ENCODE measurements at places on chromosomes 2 and 18.

- DNase-seq = no peak
These were observed 194.9 kb upstream of the TNP1 start for GRCh38 chr2:217054791-217055190.

DNA sequence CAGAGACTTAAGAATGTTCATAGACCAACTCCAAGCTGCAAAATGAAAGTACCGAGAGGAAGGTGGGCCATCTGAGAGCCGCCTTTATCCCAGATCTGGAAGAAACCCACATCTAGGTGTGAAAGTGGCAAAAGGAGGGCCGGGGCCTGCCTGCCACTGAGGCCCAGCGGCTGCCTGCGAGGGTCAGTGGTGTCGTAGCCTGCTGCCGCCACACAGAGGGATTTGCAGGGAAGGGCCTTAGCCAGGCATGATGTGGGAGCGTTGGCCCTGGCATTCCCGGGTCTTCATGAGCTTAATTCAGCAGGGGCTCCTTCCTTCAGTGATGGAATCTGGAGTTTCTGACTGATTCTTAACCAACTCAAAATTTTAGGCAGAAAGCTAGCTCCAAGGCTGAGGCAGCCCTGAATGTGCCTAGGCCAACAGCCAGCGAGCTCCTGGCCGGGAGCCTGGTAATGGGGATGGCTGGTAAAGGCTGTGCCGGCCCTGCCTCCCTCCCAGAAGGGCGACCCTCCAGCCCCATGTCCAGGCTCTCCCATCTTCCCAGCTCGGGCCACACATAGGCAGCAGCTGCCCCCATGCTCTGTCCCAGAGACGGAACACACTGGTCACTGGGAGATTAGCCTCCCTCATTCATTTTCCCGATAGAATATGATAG is 230.1 kb downstream of the AGAP1 start:
- no peak for DNase-seq

- DNase-seq = no peak
These were observed 33.4 kb downstream of the USP14 start for GRCh38 chr18:191725-192124.

GRCh38 chr2:171794918-171795317 is 99.1 kb downstream of the SLC25A12 start:
- DNase-seq = no peak

DNA sequence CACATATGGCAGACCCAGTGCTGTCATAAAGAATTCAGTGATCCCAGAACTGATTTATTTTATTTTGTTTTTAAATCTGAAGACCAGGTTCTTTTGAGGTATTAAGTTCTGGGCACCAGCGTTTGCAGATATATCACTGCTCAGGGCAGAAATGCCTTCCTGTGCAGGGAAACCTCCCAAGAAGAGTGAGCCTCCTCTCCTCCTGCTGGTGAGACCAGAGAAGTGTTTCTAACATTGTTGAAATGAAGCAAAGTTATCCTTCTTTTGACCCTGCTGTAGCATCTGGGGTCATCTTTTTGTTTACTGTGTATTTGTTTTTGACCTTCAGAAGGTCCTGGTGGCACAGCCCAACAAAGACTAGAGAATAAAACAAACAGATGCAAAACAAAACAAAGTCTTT is 94.0 kb downstream of the AQP4 start:
- peak; percentile 41 for DNase-seq

GRCh38 chr2:38697116-38697840 is 31.4 kb downstream of the GALM start:
- no peak for DNase-seq

DNA sequence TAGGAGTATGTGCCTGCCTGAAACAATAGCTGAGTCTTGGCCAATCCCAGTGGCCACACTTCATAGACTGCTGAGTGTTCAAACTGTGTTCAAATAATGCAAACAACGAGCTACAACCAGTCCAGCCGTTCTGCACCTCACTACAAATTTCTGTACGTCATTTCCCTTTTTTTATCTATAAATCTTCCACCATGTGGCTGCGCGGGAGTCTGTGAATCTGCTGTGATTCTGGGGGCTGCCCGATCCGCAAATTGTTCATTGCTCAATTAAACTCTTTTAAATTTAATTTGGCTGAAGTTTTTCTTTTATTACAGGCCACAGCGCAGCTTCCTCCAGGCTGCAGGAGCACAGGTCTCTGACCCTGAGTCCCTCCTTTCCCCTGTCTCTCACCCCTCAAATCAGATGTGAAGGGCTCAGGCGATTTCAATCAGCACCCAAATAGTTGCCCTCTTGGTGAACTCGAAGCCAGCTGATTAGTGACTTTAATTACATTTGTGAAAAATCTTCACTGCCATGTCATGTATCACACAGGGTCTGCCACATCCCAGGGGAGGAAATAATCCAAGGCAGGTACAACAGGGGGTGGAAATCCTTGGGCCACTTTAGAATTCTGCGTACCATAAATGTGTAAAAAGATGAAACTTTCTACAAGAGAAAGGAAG is 145.6 kb downstream of the NDUFA10 start:
- DNase-seq = peak; percentile 9

DNA sequence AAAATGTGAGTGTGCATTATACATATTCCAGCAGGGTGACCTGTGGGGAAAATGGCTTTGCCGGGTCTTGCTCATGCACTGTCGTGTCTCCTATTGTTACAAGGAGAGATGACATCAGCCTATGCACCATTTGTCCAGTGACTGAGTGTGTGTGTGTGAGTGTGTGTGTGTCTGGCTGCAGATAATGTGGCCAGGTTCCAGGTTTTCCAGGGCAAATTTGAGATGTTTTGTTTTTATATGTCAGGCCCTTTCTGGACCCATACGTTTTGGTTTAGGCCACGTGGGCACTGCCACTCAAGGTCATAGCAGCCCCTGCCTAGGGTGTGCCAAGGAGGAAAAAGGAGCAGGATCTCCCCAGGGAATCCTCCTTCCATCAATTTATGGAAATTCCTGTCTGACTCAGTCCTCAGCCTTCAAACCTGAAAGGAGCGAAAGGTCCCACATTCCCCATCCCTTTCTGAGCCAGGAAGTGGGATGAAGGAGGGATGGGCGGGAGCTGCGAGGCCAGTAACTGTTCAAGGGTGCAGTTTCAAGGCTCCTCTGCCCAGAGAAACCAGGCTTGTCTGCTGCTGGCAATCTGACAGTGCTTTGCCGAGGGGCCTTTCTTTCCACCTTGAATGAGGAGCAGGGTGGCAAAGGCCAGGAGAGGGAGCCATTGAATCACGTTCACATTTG is 93.0 kb upstream of the SMAD2 start:
- DNase-seq = no peak

DNA sequence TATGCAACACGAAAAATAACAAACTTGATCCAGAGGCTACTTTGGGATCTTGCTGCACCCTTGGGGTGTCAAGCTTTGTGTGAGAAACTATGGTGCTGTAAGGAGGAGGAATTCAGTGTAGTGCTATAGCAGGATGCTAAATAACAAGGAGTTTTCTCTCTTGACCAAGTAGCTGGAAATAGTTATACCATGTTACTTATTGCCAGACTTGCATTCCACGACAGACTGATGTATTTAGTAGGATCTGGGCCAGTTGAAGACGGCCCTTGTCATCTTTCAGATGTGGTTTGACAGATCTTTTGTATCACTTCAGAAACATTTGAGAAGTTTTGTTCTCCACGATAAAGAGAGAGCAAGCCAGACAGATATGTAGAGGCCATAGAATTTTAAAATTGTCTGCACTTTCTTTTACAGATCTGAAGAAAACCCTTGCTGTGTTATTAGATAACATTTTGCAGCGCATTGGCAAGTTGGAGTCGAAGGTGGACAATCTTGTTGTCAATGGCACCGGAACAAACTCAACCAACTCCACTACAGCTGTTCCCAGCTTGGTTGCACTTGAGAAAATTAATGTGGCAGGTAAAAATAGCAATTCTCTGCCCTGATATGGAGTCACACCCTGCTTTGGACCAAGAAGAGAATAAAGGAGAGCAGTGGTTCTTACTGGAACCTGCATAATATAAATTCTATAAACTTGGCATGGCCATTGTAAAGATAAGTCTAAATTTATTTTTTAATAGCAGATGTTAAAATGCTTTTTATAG is 16.3 kb downstream of the MGAT5 start:
- DNase-seq = no peak

DNA sequence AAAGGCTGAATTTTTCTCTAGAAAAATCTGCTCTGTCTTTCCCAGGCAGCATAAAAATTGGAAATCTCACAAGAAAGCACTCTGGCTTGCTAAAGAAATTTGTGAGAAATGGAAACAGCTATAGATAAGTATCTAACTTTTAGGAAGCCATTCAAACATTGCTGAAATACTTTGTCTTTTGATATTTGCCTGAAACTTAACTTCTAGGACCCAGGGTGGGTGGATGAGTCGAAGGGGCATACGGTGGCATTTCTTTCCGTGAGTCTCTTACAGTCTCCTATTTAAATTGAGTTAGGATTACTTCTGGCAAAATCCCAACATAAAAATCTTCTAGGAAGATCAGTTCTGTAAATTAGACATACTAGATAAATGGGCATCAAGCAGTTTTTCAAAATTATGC is 532 bp upstream of the COL3A1 start:
- DNase-seq = no peak

DNA sequence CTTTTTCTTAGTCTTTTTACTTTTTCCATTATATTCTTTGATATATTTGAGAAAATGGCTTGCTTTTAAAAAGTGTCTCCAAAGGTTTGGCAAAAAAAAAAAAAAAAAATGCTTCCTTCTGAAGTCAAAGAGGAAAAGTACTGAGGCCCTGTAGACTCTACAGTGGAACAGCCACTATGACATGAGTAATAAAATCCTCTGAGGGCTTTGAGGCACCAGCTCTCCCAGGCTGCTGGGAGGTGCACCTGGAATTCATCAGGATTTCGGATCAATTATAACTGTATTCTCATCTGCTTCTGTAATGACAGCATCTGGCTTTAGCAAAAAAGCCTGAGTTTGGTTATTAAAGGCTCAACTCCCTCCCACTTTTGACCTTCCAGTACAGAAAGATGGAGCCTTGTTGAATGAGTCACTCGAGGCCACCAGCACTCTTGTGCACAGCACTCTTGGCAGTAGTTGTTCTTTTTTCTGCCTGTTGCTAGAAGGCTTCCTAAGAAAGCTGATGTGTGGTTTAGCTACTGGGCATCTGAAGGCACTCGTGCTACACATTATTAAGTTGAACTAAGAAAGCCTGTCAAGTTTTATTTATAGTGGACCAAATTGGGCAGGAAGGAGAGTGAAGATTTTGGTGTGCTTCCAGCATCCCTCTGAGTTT is 131.3 kb downstream of the PRPF40A start:
- DNase-seq = no peak

- no peak for DNase-seq
These were observed 62.2 kb downstream of the GALNT14 start for GRCh38 chr2:31075941-31076590.

DNA sequence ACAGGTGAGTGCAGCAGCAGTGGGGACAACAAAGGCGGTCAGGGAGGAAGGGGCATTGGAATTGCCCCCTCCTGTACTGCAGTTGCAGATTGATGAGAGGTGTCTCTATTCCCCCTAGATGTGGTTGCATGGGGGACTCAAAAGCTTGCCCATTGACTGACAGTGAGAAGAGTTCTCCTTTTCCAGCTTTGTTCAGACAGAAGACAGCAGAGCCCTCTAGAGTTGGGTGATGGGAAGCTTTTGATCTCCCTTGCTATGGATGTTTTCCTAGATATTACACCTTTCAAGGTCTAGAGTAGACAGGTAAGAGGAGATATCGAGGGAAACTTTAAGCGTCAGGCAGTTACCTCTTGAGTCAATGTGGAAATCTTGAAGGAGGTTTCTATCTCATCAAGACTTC is 2.9 kb downstream of the PROKR1 start:
- no peak for DNase-seq

DNA sequence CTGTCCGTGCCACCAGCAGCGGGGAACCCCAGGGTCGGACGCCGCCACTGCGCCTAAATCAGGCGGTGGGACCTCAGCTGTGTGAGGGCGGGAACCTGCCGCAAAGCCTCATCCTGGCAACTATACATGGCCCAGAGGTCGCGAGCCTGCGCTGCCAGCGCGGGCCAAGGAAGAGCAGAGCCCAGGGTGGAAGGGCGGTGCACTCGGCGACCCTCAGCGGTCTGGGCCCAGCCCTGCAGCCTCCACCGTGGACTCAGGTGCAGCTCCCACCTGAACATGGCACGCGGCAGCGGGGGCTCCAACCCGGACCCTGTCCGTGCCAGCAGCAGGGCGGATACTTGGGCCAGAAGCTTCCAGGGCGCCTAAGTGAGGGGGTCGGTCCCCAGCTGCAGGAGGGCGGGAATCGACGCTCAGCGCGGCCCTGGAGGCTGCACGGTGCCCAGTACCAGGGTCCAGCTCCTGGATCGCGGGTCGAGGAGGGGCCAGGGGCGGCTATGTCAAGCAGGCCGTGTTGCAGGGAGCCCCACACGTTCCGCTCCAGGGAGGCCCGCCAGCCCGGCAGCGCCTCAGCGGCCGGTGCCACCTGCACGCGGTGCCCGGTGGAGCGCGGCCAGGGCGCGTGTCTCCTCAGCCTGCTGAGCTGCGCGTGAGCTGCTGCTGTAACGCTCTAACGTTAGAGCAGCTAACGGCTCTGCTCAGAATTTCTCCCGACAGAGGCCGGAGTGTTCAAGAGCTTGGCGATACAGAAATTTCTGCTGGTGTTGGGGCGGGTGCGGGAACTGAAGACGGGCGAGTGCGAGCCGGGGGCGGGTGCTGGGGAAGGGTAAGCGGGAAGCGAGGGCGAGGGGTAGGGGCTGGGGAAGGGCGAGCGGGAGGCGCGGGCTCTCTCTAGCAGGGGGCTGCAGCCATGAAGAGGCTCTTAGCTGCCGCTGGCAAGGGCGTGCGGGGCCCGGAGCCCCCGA is at the start of gene ANKRD30B:
Gene ANKRD30B, plus strand, starts transcription at position 660 of the 962 bp plus-strand sequence. Its CDS starts 248 bp downstream, at position 908.
- peak; percentile 74 for DNase-seq

DNA sequence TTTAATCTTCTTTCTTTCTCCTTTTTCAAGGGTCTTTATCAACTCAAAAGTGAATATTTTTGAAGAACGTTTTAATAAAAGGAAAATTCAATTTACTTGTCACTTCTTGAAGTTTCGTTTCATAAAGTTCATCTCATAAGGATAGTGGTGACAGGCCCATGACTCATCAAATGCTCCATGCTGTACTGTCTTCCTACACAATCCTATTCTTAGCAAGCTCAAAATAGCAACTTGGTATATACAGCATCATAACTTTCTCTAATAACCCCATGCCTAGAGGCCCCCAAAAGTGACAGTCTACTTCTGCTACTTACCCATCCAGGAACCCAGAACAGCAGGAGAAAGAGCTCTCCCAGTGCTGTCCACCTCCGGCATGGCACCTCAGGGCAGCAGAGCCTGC is 7.7 kb downstream of the FBXO15 start:
- no peak for DNase-seq
